ENCODE measurements at places on chromosomes 5 and 9.

GRCh38 chr5:137136991-137137632, 362.0 kb downstream of the SPOCK1 start:
- DNase-seq = no peak

DNA sequence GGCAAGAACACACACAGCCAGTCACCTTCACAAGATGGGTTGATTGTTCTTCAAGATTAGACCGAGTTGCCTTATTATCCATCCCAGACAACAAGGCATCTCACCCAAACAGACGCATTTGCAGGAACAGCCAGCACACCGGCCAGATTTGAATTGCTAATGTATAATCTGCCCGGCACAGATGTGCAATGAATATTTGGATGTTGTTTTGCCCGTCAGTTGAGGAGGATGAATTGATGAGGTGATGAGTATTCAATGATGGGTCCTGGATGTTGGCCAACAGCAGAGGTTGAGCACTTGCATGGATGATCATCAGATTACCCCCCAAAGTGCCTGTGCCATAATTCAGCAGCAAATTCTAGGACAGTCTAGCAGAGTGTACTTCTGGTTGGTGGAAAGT, 20.1 kb downstream of the ALG2 start:
- no peak for DNase-seq

DNA sequence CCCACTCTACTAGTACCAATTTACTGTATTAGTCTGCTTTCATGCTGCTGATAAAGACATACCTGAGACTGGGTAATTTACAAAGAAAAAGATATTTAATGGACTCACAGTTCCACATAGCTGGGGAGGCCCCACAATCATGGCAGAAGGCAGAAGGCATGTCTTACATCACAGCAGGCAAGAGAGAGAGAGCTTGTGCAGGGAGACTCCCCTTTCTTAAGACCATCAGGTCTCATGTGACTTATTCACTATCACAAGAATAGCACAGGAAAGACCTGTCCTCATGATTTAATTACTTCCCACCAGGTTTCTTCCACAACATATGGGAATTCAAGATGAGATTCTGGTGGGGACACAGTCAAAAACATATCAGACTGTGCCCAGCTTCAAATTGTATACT, 11.5 kb downstream of the UGT3A1 start:
- DNase-seq = no peak

GRCh38 chr9:135083831-135084230, 3.6 kb upstream of the OLFM1 start:
- DNase-seq = no peak

- no peak for DNase-seq
These were observed 283.6 kb upstream of the SGCD start for GRCh38 chr5:156043351-156043750.

DNA sequence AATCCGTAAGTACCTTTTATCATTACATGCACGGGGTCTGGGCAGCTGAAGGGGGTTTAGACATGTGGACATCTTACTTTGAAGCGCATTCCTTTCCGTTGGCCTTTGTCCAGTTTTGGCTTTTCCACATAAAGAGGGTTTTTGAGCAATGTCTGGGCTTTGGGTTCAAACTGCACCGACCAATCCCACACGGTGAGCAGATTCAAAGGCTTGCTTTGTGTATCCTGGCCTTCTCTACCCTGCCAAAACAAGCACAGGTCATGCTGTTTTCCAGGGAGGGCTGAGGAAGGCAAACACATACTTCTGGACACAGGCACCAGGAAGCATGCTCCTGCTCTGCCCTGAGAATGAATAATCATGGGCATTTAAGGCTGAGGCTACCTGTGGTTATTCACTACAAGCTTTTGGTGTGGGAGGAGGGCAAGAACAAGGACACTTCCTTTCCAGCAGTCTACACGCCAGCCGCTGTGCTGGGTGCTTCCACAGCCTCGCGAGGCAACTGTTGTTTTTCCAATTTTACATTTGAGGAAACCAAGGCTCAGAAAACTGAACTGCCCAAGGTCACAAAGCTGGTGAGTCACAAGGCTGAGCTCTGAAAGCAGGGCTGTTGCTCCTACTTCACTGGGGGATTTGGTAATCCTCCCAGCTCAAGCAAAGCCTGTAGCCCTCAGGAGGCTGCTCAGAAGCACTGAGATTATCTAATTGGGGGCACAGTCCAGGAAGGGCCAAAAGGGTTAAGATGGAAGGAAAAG, 59.8 kb upstream of the GOLPH3 start:
- no peak for DNase-seq

DNA sequence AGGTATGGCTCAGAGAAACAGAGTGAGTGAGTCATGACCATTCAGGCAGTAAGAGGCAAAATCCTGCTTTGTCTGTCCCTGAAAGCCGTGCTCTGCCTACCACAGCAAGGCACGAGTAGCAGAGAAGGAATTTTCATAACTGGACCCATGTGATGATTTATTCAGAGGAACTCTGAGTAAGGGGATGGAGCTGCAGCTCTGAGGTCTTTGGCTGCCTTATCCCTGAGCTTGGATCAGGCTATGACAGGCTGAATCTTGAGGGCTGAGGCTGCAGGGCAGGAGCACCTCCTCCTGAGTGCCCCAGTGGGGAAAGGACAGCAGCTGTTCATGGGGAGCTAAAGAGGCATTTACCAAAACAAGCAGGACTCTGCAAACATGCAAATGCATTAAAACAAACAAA, 183.4 kb downstream of the PAPPA start:
- DNase-seq = no peak

DNA sequence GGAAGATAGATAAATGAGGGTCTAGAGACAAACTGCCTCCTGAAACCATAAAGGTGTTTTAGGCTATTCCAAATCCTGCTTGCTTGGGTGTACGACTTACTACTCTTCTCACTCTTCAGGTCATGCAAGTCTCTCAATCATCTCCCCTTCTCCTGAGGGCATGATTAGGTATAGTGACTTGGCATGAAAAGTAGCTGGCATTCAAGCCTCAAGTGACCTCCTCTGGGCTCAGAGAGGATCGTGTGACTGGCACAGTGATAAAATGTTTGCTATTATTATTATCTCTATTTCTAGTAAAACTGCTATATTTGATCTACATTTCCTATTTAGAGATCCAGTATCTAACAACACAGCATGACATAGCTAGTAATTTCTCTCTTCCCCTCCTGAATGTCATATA, 494.8 kb downstream of the SPOCK1 start:
- no peak for DNase-seq

GRCh38 chr5:133257977-133258376, 206.2 kb downstream of the HSPA4 start:
- DNase-seq = no peak

GRCh38 chr5:178116143-178116885, 3.0 kb downstream of the N4BP3 start:
- no peak for DNase-seq

DNA sequence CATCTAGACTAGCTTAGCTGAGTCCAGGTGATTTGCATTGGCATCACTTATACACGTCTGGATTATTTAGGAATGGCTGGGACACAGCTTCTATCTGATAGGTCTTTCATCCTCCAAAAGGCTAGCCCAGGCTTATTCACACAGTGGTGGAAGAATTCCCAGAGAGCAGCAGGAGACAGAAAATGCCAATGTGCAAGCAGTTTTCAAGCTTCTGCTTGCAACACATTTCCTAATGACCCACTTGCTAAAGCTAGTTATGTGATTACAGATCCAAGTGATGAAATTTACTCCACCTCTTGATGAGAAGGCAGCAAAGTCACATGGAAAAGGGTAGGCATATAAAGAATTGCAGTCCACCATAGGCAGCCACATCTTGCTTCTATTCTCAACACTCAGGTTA, 44.2 kb upstream of the MAST4 start:
- DNase-seq = no peak

GRCh38 chr9:134403682-134404301, 77.5 kb downstream of the RXRA start:
- no peak for DNase-seq

- DNase-seq = no peak
These were observed 393.4 kb upstream of the IRX4 start for GRCh38 chr5:2276101-2276500.

- no peak for DNase-seq
These were observed 60.1 kb downstream of the AMBP start for GRCh38 chr9:114017741-114018715.

All from stimulated activated CD8-positive, alpha-beta memory T cell treated with anti-CD3 and anti-CD28 coated beads, Interleukin-15, amount 100 ng/mL, for 24 hours (primary cell).